ENCODE measurements at places on chromosomes 16 and 17. TPM values are rescaled to one million over a fixed set of nuclear protein-coding genes. Genes with fewer than 3 reads are reported as not detected.

DNA sequence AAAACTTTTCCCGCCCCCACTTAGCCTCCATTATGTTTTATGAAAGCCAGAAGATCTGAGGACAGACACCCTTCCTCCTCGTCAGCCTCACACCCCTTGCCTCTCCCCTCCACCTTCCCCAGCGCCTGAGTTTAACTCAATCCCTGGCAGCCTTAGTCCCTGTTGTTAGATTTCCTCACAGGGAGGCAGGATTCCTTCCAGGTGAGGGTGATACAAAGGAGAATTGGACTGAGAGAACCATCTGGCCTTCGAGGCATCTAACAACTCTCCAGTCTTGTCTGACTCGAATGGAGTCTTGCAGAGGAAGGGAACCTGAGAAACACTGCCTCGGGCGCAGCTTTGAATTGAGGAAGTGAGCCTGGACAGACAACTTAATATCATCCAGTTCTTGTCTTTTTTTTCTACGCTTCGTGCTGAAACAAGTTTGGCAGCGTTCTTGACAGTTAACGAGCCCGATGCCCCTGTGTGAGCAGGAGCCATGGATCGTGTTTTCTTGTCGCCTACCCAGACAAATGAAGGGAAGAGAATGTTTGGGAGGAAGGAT, 1.3 kb upstream of the ZNF768 start:
- H3K27ac ChIP-seq, result peak overlapping the region; percentile 62
- peaks cover 37% of the 10 kb centered on the region for H3K4me1 ChIP-seq
- H3K36me3 ChIP-seq, result peaks cover 13% of the 10 kb centered on the region
- peak; percentile 41 for DNase-seq
- H3K27me3 ChIP-seq, result no peaks in the 10 kb centered on the region

DNA sequence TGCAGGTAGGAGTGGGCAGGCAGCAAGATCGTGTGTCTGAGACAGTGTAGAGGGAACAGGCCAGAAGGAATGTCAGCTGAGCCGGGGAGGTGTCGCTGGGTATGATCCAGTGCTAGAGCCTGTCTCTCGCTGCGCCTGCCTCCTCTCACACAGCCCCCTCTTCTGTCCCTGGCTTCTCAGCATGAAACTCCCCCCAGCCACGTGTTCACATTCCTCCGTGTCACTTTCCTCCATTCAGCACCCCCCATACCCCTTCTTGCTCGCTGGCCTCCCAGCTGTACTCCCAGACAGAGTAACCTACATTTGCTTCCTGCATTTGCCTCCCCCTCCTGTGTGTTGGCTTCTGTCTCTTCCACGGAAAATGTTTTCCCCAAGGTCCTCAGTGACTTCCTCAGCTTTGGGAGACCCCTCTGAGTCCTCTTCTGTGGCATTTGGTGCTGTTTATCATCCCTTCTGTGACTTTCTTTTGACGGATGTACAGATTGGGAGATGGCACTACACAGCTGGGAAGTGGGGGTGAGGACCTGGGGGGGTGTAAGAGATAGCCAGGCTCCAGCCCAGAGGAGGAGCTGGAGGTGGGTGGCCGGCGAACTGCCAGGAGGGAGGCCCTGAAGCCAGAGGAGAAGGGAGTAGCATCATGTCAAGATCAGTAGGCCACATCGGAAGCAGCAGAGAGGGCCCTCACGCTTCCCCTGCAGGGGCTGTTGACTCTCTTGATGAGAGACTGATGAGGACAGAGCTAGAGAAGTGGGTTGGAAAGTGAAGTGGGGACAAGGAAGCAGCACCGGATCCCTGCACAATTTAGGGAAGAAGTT, 19.2 kb downstream of the SGF29 start:
- no peak overlapping the region for H3K4me3 ChIP-seq
- no peak for DNase-seq
- peaks cover 18% of the 10 kb centered on the region for H3K4me1 ChIP-seq
- peaks cover 6% of the 10 kb centered on the region for H3K36me3 ChIP-seq
- H3K27me3 ChIP-seq, result no peaks in the 10 kb centered on the region
- peak overlapping the region; percentile 8 for H3K27ac ChIP-seq

- DNase-seq, result no peak
- no peaks in the 10 kb centered on the region for H3K36me3 ChIP-seq
- peaks cover 3% of the 10 kb centered on the region for H3K27me3 ChIP-seq
- no peak overlapping the region for H3K27ac ChIP-seq
Observed at GRCh38 chr16:56115817-56116576, 75.3 kb upstream of the GNAO1 start.

The SPNS2 gene
- total RNA-seq, result 0.37 TPM

The ATP2A1 gene
- total RNA-seq, result 2.8 TPM

- H3K27ac ChIP-seq, result no peak overlapping the region
- H3K4me1 ChIP-seq, result no peaks in the 10 kb centered on the region
- H3K27me3 ChIP-seq, result no peaks in the 10 kb centered on the region
- no peak for DNase-seq
- H3K36me3 ChIP-seq, result peaks cover 42% of the 10 kb centered on the region
Observed at GRCh38 chr16:89525146-89525913, 17.1 kb downstream of the SPG7 start.

The ADAD2 gene
- 0.16 TPM for total RNA-seq

The NLGN2 gene
- 7.0 TPM for total RNA-seq

The SLC52A1 gene
- 0.26 TPM for total RNA-seq

GRCh38 chr16:68626557-68626956, 18.6 kb upstream of the CDH3 start:
- H3K27me3 ChIP-seq, result peaks cover 6% of the 10 kb centered on the region
- H3K27ac ChIP-seq, result no peak overlapping the region
- no peaks in the 10 kb centered on the region for H3K4me1 ChIP-seq

The MARVELD3 gene
- not detected for total RNA-seq
